ENCODE measurements at places on chromosomes 7 and 10.
A peak's percentile ranks its signal among the peaks of the same experiment; 100 is the strongest.

DNA sequence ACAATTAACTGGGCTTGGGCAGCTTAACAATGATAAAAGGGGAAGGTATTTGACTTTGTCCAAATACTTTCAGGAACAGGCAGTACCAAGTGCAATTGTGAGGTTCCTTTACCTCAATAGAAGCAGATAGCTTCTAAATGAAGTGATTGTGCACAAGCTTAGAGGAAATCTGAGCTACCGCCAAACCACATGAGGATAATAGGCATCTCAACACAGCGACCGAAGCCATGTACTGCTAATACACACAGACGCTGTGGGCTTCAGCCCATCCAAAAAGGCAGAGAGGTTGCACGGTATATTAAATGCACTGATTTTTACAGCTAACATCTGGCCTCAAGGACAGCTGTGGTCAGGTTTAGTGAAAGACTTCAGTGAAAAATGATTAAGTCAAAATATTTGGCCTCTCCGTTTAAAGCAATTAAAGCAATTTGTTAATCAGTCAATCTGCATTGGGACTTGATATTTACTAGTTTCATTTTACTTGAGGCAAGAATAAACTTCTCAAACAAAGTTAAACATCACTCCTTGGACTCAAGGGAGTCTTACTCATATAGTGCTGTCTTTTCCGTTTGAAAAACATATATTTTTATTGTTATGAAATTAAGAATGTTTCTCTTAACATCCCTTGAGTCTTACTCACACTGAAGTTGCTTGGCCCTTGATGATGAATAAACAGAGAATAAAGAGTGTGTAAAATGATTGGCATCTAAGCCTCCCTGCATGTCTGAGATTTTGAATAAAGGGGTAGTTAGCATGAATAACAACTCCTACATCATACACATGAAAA, 306.3 kb downstream of the C7orf25 start:
- DNase-seq = no peak

GRCh38 chr7:25025218-25025671, 45.3 kb upstream of the OSBPL3 start:
- no peak for DNase-seq

DNA sequence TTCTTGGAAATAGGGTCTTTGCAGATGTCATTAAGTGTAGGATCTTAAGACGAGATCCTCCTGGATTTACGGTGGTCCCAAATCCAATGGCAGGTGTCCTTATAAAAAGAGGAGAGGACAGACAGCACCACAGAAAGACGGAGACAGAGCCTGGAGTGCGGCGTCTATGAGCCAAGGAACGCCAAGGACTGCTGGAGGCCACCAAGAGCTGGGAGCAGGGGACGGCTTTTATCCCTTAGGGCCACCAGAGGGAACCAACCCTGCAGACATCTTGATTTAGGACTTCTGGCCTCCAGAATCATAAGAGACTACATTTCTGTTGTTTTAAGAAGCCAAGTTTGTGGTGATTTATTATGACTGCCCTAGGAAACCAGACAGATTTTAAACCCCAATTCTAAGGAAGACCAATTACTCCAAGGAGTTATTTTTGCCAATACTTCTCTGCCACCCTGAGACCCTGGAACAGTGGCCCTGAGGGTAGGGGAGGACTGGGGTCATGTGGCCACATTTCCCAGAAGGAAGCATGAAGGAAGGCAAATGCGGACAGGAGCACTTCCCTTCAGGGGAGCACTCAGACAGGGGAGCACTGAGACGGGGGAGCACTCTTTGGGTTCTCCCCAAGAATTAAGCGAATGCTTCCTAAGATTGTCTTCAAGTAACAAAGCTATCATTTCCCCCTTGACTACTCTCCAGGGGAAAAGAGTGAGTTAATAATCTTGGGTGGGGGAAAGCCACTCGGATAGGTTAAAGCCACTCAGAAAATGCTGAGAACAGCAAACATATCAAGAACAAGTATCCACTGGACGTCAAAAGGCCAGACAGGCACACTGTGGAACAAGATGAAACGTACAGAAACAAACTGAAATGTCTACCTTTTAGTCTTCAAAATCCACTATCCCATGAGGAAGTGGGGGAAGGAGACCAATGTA, 67.5 kb downstream of the CHST15 start:
- DNase-seq = no peak

GRCh38 chr7:128031901-128032604, 816 bp upstream of the LRRC4 start:
- peak; percentile 33 for DNase-seq

GRCh38 chr10:89209718-89210117, 2.6 kb upstream of the CH25H start:
- DNase-seq = no peak

DNA sequence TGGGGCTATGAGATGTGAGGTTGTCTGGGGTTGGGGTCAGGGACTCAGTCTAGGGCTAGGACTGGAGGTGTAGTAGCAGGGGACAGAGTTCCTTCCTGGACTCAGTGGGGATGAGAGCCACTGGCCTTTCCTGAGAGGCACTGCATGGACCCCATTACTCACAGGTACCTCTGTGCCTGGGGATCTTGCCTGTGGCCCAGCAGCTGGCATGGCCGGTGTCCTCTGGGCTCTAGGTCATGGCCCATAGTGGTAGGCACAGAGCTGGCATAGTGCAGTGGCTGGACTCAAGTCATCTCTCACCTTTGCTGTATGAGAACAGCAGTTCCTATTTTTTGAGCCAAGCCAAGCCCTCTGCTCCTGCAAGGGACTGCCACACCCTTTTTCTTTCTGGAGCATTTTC, 51.9 kb downstream of the NEURL1 start:
- DNase-seq = no peak

DNA sequence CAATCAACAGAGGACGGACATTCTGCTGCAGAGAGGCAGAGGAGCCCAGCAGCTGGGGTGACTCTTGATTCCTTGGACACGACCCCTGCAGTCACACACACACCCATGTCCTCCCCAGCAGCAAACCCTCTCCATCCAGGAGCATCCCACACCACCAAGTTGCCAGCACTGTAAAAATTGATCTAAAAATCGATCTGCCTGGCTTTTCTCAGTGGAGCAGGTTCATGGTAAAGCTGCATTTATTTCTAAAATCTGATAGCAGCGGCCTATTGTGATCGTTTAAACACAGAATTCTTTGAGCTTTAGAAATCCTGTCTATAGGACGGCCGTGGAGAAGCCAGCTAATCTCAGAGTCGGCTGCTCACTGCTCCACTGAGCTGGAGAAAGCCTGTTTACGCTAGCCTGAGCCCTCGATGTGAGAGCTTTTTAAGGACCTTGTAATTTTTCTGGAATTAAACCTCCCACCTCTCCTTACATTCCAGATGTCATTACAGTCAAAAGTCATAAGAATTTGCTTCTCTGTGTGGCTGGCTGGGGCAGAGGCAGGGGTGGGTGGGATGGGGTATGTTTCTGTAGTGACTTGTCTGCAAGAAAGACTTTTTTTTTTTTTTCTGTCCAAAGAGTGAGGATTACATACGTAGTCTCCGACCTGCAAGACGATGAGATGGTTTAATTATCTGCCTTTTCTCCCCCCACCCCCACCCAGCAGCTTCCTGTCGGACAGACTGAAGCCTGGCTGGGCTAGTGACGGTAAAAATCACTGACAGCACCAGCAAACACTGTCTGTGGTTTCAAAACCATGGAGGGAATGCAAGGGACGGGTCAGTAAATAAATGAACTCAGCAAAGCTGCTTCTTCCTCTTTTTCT, 31.6 kb downstream of the TRIM8 start:
- DNase-seq = no peak
